ENCODE measurements at places on chromosomes 2 and 18.

GRCh38 chr2:144215701-144216675, 303.9 kb downstream of the ZEB2 start:
- DNase-seq: no peak

GRCh38 chr2:218400167-218400929, 680 bp downstream of the CTDSP1 start:
- DNase-seq: peak; percentile 56

GRCh38 chr18:79555885-79556284, 123.7 kb upstream of the CTDP1 start:
- DNase-seq: no peak

DNA sequence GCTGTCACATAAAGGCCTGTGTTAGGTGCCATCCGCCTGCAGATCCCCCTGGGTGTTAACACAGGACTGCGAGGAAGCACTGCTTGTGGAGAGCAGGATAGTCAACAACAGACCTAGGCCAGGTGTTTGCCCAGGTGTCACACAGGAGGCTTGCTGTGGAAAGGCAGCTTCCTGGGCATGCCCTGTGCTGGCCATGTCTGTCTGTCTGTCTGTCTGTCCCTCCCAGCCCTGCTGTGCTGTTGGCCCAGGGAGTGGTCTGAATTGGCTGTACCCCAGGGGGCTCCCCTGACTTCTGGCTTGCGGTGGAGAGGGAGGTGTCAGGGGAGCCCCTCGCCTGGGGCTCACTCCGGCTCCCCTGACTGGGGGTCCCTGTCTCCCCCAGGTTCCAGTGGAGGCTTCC, 53.2 kb downstream of the SH3BP4 start:
- no peak for DNase-seq

DNA sequence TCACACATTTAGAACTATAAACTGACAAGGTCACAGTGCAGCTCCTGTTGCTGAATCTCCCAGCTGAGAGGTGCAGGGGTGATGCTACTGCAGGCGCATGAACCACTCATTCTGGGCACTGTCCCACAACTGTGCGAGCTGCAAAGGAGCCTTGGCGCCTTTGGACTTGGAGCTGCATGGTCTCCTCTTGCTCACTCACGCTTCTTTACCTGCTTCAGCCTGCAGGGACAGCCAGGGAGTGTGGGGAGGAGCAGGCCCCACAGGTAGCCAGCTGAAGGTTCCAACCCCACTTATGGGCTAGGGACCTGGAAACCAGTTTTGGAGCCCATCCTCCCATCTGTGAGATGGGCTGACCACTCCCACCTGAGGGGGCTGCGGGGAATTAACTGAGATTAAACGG, 75.0 kb downstream of the UXS1 start:
- DNase-seq: no peak

DNA sequence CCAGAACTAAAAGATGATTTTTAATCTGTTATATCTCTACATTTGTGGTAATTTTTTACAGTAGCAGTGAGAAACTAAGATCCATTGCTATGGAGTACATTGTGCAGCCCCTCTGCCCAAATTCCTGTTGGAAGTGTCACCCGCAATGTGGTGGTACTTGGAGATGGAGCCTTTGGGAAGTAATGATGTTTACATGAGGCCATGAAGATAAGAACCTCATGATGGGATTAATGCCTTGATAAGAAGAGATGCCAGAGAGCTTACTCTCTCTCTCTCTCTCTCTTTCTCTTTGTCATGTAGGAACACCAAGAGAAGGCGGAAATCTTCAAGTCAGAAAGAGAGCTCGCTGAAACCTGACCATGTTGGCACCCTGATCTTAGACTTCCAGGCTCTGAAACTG, 535.4 kb downstream of the PID1 start:
- no peak for DNase-seq

- DNase-seq: no peak
Observed at GRCh38 chr2:227347117-227347516, 22.1 kb downstream of the MFF start.

GRCh38 chr2:217789736-217790181, 213.0 kb downstream of the TNS1 start:
- DNase-seq: peak; percentile 19

- peak; percentile 16 for DNase-seq
Observed at GRCh38 chr18:76450452-76451395, 44.3 kb downstream of the ZNF516 start.

DNA sequence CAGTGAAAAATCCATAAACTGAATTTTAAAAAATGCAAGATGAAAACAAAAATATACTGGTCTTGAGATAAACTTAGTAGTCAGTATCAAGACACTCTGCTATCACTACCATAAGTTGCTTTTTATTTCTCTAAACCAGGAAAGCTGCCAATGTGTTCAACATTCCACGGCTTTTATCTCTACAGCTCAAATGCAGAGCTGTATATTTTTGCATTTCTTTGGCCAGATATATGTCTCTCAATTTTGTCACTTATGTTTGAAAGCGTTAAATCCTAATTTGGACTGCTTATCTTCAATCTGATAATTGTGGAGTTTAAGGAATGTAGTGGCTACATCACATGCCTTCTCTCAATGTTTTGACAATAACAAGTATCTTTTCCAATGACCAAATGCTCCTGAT, 609.5 kb downstream of the EPHA4 start:
- no peak for DNase-seq

DNA sequence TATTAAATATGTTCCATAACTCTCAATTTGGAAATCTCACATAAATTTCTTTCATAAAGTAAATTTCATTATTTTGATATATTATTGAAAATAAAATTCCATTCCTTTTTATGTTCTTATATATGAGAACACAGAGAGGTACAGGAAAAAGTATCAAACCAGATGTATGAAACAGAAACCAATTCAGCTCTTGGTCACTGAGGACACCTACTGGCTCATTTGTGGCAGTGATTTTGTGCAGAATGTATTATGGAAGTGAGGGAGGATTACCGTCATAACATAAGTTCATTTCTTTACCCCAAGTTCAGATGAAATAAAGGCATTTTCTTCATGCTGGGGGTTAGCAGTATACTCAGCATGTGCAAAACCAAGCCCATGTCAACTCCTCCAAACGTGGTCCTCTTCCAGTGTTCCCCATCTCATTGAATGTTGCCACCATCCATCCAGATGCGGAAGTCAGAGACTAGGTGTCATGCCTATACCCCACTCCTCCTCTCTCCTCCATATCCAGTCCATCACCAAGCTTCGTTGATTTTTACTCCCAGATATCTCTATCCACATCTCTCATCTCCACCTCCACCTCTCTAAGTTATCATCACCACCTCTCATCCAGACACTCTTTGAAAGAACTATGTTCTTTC, 41.7 kb upstream of the MALL start:
- no peak for DNase-seq

DNA sequence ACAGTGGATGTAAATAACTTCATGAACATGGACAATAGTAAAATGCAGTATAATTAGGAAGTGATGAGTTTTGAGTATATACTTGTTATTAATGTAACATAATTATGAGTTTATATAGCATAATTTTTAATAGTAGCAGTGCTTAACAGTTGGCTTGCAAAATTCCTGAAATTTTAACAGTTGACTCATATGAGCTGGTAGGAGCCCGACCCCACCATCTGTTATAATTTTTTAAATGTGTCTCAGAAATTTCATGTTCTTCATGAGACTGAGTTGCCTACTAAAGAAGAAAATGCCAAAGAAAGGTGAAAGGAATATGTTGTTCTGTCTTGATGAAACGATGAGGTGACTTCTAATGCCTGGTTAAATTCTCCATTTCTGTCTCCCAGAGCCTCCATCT, 62.6 kb downstream of the ITGB1BP1 start:
- no peak for DNase-seq

DNA sequence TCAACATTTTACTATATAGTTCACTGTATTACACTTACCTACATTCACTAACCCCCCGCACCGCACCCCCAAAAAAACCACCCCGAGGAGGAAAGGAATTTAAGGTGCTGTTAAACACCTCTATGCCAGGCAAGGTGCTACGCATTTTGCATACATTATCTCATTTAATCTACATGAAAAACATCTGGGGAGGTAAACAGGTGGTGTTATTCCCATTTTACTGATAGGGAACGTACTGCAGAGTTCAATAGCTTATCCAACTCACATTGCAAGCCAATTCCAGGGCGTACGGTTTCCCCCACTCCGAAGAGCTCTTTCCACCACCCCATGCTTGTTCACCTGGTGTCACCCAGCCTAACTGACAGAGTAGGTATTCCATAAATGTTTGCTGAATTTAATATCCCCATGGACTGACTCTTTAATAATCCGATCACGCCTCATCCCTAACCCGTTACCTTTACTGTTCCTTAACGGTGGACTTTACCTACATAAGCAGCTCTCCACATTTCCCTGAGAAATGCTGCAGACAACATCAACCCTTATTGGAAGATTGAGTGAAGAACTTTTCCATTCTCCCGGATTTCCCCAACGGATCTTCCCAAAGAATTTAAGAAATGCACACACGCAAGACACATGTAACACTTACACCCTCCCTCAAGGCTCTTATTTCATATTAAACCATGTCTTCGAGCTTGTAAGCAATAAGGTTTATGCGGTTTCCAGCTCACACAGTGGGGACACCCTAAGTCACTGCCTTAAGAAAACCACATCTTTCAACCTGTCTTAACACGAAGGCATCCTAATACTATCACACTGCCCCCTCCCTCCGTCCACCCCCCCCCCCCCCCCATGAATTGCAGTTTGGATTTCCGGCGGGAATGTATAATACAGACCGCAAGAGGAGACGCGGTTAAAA, 1.2 kb downstream of the RAPH1 start:
- peak; percentile 43 for DNase-seq

Measured in CD4-positive, alpha-beta T cell treated with Interleukin-17A for 4 hours (primary cell).